ENCODE measurements at places on chromosomes 3 and 15.

DNA sequence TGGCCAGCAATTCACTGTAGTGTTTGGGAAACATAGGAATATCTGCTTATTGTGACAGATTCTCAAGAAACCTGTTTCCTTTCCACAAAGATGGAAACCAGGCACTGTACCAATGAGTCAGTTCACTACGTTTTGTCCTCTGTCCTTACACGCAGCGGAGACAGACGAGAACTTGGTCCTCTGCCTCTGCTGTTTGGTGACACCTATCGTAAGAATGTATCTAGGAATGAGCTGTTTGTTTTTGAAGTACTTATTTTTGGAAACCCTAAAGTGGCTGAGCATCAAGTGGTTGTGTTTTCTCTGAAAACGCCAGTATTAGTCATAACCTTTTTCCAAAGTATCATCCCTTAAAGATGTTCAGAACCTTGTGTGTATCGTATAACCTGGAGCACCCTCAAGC is 93.0 kb downstream of the PGPEP1L start:
- no peak for DNase-seq

GRCh38 chr15:40506964-40507571 is 36.3 kb downstream of the CHST14 start:
- DNase-seq: peak; percentile 49

GRCh38 chr3:48863122-48863521 is 15.4 kb upstream of the PRKAR2A start:
- no peak for DNase-seq

DNA sequence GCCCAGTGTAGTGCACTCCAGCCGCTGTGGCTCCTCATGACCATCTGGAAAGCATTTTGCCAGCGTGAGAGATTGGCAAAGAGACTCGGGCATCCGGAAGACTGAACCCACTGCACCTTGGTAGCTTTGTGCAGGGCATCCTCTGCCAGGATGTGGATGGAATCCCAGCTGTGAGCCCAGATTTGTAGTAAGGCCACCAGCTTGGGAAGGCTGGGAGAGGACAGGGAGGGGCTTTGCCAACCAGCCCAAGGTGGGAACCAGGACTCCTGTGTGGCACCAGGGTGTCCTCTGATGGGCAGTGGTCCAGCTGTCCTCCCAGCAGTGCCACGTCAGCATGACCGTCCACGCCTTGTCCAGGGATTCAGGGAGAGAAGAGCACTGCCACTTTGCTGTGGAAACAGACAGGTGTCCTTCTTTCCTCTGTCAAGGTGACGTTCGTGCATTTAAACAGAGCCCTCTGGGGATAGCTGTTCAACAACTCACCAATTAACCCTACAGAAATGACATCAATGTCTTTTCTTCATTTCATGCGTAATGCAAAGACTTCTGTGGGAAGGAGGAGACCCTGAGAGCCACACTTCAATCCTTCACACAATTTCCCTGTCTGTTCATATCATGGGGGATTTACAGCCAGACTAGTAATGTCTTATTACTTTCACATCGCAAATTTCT is 19.1 kb downstream of the KLF15 start:
- no peak for DNase-seq

DNA sequence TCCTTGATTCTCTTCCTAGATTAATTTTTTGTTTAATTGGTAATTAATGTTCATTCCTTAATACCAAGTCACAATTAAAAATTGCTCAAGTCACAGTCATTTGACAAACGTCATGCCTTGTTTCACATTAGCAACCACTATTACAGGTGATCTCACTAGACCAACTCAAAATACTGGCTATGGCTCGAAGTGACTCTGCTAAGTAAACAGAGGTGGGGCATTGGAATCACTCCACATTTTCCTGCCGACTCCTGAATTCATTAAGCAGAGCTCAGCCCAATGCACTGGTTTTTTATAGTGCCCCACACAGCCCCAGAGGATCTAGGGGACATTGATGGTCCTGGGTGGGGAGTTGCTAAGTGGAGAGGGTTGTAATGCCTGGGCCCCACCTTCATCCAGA is 201.2 kb upstream of the NSMCE3 start:
- no peak for DNase-seq

GRCh38 chr3:130857336-130858026 is 36.4 kb upstream of the ATP2C1 start:
- DNase-seq: no peak

GRCh38 chr3:114122027-114122709 is 56.7 kb downstream of the DRD3 start:
- DNase-seq: no peak

GRCh38 chr3:52243791-52244628 is 1.5 kb upstream of the PPM1M start:
- no peak for DNase-seq

- no peak for DNase-seq
Measured at GRCh38 chr3:156285626-156286025, 165.2 kb downstream of the KCNAB1 start.

GRCh38 chr3:172953571-172953970 is 187.5 kb downstream of the SPATA16 start:
- DNase-seq: no peak

DNA sequence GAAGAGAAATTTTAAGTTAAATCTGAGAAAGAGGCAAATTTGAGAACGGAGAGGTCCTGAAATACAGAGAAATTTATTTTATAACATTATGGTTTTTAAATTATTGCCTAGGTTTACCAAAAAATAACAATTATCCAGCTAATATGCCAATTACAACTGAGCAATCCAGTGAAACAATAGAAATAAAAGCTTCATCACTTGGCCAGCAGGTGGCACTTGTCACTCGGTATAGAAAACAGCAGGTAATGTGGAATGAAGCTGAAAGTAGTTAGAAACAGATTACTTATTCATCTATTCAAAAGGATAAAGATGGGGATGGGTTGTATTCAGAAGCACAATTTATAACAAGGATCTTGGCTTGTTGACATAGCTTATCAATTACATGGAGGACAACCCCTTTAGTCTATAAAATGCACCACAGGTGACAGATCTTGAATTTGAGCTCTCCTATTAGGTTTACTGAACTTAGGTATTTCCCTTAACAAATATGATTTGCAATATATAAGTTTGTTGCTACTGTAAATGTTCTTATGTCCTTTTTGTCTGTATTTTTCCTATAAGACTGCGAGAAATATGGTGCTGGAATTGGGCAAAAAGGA is 70.1 kb upstream of the GUCA1C start:
- DNase-seq: peak; percentile 15

- no peak for DNase-seq
Measured at GRCh38 chr3:65894126-65894525, 144.6 kb downstream of the MAGI1 start.

- no peak for DNase-seq
Measured at GRCh38 chr3:126934991-126935390, 47.9 kb upstream of the PLXNA1 start.

DNA sequence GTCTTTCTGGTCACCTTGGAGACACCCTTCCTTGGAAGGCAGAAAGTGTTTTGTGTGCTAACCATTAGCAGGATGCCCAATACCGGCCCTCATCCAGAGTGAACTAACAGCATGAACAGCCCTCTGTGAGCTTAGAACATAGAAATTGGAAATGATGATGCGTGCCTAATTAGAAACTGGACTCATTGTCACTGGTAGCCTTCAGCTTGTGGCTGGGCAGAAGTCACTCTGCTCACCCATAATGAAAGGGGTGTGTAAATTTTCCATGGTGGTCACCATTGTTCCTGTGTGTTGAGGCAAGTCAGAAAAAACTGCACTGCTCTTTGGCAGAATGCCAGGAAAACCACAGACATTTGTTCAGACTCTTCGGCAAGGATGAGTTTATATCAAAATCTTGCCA is 74.7 kb upstream of the CNTN4 start:
- DNase-seq: no peak

DNA sequence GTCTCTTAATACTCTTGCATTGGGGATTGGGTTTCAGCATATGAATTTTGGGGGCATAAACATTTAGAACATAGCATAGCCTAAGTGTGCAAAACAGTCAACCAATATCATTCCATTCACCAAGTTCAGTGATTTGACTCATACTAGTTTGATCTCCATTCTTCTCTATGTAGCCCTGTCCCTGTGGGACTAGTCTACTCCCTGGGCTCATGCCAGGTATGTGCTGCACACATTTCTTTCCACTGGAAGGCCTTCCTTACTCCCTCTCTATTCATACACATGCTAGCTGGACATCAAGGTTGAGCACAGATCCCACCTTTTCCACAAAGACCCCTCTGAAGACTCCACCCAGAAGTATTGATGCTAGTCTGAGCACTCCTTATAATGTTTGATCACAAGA is 5.1 kb downstream of the ZDHHC23 start:
- DNase-seq: no peak

- DNase-seq: no peak
Measured at GRCh38 chr15:92503889-92504288, 110.2 kb downstream of the ST8SIA2 start.

- DNase-seq: no peak
Measured at GRCh38 chr3:194865615-194866014, 179.9 kb downstream of the FAM43A start.

DNA sequence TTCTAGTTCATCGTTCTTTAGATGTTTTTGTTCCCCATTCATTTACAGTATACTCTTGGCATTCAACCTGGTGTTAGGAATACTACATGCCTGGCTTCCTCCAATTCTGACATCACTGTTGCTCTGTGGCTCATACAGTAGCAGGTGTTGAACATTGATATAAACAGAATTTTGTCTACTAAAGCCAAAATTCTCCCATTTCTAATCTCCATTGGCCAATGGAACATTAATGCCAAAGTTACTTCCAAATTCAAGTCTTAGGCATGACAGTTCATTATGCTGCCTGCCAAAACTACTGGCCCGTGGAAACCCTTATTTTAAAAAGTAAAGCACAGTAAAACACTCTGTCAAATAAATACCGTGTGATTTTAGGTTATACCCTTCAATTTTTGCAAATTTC is 368.0 kb downstream of the NAALADL2 start:
- no peak for DNase-seq

- no peak for DNase-seq
Measured at GRCh38 chr3:159548675-159549335, 439.8 kb upstream of the IL12A start.

DNA sequence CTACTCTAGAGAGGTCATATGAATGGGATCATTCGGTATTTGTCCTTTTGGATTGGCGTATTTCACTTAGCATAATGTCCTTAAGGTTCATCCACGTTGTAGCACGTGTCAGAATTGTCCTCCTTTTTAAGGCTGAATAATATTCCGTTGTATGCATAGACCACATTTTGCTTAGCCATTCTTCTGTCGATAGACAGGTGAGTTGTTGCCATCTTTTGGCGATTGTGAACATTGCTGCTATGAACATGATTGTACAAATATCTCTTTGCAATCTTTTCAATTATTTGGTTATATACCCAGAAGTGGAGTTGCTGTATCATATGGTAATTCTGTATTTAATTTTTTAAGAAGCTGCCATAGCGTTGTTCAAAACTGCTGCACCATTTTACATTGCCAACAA is 52.4 kb upstream of the GOLGA8J start:
- no peak for DNase-seq

DNA sequence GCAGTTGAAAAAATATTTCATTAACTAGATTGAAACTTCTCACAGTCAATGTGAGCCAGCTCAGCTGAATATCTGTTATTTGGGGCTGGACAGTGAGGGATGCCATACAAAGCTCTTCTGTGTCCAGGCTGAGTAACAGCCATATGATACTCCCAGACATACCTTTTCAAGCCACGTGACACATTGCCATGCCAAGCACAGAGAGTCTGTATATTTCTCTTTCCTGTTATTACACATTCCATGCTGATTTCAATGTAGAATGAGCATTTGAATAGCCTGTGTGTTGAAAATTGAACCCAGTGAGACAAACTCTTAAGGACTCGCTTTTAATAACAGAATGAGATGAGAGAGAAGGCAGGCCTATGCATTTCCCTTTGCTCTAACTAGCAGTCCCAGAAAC is 334.7 kb upstream of the RASGRP1 start:
- DNase-seq: no peak

GRCh38 chr3:128903501-128903900 is 24.1 kb downstream of the ACAD9 start:
- DNase-seq: no peak

GRCh38 chr3:59374818-59375211 is 325.0 kb upstream of the CFAP20DC start:
- DNase-seq: peak; percentile 32

DNA sequence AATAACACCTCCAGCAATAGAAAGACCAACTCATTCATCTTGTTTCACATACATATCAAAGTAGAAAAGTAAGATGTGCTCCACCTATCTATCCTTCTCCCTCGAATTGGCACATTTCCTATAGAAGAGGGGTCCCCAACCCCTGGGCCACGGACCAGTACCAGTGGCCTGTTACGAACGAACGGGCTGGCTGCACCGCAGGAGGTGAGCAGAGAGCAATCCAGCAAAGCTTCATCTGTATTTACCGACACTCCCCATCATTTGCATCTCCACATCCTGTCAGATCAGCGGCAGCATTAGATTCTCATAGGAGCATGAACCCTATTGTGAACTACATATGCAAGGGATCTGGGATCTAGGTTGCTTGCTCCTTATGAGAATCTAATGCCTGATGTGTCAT is 95.0 kb upstream of the CGNL1 start:
- peak; percentile 39 for DNase-seq

DNA sequence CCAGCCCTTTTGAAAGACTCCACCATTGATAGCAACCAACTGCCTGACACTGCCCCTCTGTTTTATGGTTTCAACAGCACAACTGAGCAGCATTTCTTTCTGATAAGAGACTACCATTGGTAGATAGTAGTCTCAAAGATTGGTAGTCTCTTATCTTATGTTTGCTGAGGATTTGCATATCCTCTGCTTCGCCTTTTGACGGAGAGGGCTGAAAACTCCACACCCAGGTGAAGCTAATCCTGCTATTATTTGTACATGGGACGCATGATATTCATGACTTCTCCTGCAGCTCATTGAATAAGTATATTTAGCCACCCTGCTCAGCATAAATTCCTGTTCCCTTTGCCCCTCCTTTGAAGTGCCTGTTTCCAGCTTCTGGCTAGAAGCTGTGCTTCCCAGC is 119.4 kb upstream of the STRIT1 start:
- no peak for DNase-seq

DNA sequence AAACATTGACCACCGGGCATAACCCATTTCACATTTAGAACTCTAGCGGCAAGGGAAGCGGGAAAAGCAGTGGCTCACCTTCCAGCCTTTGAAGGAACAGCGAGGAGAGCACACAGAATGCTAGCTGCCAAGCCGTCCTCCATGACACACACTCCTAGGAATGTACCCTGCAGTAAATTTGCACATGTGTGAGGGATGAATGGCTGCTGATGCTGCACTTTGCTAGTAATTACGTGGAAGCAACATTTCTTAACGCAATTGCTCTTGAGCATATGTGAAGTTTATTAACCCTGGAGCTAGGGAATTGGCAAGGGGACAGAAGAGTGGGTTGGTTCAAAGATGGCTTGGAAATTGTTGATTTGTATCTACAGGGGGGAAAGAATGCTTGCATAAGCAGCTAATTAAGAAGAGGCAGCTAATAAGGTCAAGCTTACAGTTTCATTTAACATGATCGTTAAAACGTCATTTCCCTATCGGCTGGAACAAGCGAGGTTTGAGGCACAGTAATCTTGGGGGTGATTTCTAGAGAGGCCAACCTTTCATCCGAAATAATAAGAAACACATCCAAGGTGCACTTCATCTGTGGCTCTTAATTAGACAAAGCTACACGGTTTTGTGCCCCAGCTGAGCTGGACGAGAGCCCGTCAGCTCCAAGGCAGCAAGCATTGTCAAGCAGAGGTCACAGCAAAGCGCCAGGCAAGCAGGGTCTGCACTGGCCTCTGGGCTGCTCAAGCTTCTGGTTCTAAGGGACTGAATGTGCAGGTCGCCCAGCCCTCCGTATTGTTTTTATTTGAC is 123.4 kb downstream of the CHSY1 start:
- DNase-seq: no peak

Measured in memory B cell (primary cell).